ENCODE measurements at places on chromosomes 12 and 14.

- DNase-seq: no peak
Measured at GRCh38 chr12:75782069-75782581, 249.5 kb downstream of the PHLDA1 start.

- no peak for DNase-seq
Measured at GRCh38 chr12:102992297-102992696, 34.8 kb downstream of the ASCL1 start.

DNA sequence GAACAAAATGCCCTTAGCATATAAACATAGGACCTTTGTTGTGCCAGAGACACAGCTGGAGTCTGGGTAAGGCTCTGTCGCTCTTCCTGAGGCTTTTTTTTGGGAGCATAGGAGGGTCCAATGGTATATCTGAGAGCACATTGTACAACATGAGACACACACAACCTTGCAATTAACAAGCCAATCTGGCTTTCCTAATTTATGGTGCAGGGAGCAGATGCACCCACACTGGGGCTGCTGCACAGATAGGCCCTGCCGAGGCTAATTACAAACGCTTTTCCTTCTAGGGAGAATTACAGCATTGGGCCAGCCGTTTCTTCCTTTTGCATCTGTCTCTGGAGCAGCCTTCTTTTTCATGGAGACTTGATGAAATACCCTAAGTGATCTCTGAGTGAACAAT is 75.0 kb upstream of the OVCH1 start:
- no peak for DNase-seq

DNA sequence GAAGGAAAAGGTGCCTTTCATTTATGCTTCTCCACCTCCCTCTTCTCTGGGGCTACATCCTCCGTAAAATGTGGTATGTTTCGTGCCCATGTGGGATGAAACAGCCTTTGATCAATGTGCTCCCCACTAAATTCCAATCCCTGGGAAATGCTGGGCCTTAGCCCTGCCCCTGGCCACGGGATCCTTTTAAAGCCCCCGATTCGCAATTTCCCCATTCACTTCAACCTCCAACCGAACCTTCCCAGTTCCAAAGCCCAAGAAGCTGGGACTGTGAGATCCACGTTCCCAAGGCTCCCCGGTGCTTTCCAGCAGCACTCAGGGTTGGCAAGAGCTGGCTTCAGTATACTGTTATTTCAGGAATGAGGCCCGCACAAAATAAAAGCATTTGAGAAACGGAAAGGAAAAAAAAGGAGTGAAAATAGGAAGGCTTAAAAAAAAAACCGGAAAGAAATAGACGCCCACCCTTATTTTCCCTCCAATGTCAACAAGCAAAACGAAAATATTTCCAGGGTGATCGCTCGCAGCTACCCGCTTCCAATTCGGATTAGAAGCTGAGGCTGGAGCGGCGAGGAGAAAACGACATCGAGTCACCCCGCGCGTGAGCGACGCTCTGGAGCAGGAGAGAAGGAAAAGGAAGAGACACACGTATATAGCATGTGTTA is 1.3 kb upstream of the FOXG1 start:
- no peak for DNase-seq

DNA sequence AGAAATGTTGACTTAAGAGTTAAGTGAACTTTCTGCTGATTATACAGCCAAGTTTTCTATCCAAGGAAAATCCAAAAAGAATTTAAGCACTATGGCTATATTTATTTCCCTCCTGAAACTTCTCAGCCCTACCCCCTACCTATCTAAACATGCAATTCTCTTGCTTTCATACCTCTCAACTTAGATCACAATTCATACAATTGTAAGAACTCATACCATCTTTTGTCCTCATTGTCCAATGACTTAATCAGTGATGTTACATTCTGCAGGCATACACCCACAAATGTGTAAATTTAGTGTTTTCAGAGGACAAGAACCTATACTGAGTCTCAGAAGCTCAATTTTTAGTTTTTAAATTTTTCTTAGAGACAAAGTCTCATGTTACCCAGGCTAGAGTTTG is 62.1 kb downstream of the ZFC3H1 start:
- no peak for DNase-seq

DNA sequence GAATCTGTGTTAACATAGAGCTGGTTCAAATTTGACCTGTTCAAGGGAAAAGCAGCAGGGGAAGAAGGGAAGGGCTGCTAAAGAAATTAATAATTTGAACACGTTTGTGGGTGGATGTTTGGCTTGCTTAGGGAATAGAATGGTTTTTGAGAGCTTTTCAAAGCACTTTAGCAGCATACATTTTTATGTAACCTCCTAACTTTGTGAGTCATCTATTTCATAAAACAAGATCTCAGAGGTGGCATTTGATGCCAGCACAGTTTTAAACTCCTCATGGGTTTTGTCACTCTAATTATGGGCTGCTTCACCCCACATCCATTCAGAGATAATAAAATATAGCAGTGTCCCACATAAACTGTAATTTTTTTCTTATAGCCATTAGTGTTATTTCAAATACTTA is 143.8 kb downstream of the ACSS3 start:
- no peak for DNase-seq

GRCh38 chr12:42144408-42145196 is at the start of gene GXYLT1:
TSS of gene GXYLT1 (minus strand) at chr12:42144874. CDS start at chr12:42144646, 228 bp downstream.
- peak; percentile 76 for DNase-seq

GRCh38 chr12:121579190-121579791 is 1.5 kb downstream of the KDM2B start:
- no peak for DNase-seq

DNA sequence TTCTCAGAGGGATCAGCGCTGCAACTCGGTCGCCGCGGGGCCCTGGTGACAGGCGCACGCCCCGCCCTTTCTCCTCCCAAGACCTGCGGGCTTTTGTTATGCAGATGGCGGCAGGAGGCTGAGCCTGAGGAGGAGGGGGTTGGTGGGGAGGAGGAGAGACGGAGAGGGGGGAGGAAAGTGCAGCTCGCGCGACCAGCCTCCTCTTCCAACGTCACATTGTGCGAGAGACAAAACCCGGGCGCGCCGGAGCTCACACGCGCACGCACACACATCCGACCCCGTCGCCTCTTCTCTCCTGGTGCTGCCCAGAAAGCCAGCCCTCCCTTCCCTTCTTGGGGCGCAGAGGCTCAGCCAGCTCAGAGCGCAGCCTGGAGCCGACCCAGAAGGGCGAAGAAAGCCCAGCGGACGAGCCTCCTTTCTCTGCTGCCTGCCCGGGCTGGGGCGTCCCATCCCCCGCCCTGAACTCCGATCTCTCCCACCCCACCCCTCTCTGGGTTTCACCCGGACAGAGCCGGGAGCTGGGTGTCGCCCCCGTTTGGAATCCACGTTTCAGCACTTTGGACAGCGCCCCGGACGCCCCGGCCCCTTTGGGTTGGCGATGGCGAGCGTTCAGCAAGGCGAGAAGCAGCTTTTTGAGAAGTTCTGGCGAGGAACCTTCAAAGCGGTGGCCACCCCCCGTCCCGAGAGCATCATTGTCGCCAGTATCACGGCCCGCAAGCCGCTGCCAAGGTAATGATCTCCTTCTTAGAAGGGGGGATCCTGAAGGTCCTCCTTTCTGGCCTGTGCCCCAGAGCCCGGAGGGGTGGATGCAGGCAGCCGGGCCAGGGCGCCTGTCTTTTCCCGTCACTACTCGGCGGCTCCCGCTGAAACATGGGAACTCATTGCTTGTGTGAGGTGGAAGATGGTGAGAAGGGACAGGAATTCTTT is at the start of gene SRRM4:
Gene SRRM4 (plus strand): TSS at position 257 of the 927 bp plus-strand sequence. CDS start 342 bp downstream, at position 599.
- DNase-seq: no peak

- DNase-seq: no peak
Measured at GRCh38 chr14:50944647-50945413, 547 bp upstream of the PYGL start.

DNA sequence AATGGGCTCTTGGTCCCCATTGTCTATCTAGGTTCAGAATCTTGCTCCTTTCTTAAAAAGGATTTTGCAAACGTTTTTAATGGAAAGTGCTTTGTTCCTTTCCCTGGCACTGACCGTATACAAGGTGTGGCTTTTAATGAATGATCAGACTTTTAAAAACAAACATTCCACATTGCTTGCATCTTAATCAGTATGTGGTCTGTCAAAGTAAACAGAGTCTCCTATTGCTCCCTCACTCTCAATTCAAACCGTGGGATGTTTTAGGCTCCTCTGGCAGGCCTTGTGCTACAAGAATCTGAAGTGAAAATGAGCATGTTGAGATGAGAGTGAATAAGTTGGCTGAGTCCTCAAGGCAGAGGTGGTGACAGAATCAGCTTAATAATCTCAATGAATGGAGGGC is 107.0 kb downstream of the VRK1 start:
- no peak for DNase-seq

DNA sequence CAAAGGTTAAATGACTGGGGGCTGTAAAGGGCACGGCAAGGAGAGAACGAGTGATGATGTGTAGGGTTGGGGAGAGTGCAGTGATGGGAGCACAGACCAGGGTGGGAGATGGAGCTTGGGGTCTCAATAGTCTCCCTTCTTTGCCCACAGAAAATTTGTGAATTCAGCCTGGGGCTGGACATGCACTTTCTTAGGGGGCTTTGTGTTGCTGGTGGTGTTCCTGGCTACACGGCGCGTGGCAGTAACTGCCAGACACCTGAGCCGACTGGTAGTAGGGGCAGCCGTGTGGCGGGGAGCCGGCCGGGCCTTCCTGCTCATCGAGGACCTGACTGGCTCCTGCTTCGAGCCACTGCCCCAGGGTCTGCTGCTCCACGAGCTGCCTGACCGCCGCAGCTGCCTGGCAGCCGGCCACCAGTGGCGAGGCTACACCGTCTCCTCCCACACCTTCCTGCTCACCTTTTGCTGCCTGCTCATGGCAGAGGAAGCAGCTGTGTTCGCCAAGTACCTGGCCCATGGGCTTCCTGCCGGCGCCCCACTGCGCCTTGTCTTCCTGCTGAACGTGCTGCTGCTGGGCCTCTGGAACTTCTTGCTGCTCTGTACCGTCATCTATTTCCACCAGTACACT is 1.7 kb downstream of the FITM1 start:
- DNase-seq: no peak

GRCh38 chr14:92759679-92760523 is 11.5 kb upstream of the LGMN start:
- DNase-seq: no peak

GRCh38 chr12:117686911-117687377 is 281.8 kb downstream of the KSR2 start:
- no peak for DNase-seq

DNA sequence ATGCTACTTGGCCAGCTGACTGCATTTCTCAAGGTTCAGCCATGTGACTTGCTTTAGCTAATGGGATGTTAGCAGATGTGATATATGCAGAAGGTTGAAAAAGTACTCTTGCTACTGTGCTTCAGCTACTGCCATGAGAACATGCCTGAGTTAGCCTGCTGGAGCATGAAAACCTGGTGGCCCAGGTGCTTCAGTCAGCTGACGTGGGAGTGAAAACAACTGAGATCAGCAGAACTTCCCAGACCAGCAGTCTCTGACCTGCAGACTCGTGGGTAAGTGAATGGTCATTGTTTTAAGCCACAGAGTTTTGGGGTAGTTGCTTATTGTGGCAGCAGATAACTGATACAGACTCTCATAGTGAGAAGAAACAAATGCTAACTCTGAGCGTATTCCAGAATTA is 118.6 kb upstream of the GRIN2B start:
- DNase-seq: no peak

Data from GM12864 (cell line).